ENCODE measurements at places on chromosomes 12 and 14. TPM values are rescaled to one million over a fixed set of nuclear protein-coding genes. Genes with fewer than 3 reads are reported as not detected.

Gene TSPAN31
- 35.0 TPM for total RNA-seq

DNA sequence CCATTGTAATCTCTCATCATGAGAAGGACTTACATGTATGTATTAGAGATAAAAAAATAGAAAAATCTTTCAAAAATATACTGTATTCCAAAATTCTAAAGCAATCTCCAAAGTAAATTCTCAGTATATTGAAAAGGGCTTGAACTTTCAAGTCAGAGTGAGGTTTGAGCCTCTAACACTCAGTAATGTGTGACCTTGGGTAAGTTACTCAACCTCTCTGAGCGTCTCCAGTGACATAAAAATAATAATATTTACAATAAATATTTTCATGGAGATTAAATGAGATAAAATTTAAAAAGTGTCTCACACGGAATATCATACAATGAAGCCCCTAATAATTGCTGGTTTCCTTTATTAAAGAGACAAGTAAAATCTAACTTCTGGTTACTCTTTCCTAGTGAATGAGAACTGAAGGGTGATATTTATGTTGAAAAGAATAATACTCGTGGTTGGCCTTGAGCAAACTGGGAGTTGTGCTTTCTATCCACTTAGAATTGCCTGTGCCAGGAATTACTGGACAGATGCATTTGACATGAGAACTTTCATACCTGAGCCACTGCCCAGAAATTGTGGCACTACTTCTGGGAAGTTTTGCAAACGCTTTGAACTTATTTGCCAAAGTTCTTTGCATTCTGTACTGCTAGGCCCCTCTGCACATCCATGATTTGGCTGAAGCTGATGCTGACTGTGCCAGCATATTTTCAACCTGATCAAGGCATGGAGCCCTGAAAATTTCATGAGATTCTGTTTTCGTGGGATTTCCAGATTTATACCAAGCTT is 933.7 kb downstream of the GALC start:
- DNase-seq: no peak

GRCh38 chr12:110941391-110941790 is 21.0 kb upstream of the MYL2 start:
- DNase-seq: no peak

DNA sequence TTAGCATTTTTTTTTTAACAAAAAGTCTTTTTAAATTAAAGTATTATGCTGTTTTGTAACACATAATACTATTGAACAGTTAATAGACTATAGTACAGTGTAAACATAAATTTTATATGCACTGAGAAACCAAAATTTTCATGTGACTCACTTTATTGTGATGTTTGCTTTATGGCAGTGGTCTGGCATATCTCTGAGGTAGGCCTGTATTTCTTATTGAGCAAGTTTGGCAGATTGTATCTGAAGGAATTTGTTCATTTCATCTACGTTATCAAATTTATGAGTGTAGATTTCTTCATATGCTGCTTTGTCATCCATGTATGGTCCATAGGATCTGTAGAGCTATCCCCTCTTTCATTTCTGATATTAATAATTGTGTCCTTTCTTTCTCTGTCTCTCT is 78.8 kb upstream of the PDE3A start:
- DNase-seq: no peak

GRCh38 chr12:28340261-28341045 is 150.2 kb downstream of the CCDC91 start:
- DNase-seq: no peak

- DNase-seq: no peak
These were observed 17.4 kb downstream of the FMNL3 start for GRCh38 chr12:49689785-49690184.

Data from mesenteric fat pad (tissue), 1 donor.